ENCODE measurements at places on chromosomes 16 and 17. TPM values are rescaled to one million over a fixed set of nuclear protein-coding genes. Genes with fewer than 3 reads are reported as not detected.

DNA sequence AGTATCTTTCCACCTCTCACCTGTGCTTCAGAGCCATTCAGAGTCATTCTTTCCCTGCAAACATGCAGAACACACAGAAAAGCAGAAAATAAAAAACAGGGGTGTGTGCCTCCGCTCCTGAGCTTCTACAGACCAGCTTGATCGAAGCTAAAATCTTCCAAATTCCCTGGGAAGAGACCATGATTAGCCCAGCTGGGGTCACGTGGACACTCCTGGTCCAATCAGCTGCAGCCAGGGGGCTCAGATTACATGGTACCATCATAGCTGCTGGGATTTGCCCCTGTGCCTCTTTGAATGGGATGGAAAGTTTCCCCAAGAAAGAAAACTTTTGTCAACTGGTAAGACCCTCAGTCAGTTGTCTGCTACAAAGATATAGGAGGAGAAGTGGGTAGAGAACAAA is 159.9 kb downstream of the TMEM114 start:
- DNase-seq = no peak

DNA sequence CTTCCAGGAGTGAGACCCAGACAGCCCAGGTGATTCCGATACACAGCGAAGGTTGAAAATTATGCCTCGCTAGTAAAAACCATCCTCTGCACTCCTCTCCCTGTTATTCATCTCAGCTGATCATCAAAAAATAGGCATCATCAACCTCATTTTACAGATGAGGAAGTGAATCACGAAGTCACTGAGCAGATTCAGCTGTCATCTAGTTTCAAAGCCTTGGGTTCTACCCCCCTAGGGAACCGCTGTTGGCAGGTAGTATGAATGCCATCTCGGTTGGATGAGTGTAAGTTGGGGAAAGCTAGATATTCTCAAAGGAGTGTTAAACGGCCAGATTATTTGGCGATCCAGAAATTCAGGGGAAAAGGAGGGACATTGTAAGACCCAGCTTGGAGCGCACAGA is 2.0 kb downstream of the CRYM start:
- DNase-seq = no peak

DNA sequence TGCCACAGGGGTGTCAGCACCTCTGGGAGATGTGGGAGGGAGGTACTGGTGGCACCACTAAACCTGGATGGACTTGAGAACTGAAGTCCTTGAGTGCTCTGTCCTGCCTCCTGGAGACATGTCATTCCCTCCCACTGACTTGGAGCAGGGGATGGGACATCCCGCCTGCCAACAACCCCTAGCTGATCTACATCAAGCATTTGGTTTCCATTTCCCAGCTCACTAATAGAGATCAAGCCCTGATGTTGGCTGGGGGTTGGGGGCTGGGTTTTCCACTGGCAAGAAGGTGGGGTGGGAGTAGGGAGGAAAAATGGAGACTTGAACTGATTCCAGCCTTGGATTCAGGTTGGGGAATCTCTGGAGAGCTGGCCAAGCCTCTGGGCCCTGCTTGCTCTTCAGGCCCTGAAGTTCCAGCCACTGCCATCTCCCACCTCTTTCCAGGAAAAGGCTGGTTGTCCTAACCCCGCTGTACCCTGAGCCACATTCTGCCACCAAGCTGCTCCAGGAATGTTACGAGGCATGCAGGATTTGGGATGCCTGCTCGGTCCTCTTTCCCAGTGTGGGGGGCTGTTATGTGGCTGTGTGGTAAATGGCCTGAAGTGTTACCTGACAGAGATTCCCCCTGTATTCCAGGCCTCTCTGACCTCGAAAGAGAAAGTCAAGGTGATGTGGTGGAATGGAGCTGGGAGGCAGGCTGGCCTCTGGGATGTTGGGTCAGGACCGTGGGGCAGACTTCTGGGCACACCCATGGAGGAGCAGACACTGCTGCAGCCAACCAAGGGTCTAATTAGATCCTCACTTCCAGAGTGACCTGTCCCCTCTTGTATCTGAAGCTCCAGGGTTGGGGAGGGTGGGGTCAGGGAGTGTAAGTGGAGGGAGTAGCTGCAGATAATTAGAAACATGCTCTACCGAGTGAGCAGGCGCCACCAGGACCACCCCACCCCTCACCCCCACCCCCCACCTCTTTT is 16.7 kb downstream of the IGFBP4 start:
- no peak for DNase-seq

- no peak for DNase-seq
Measured at GRCh38 chr17:77565166-77565565, 393.3 kb upstream of the TNRC6C start.

DNA sequence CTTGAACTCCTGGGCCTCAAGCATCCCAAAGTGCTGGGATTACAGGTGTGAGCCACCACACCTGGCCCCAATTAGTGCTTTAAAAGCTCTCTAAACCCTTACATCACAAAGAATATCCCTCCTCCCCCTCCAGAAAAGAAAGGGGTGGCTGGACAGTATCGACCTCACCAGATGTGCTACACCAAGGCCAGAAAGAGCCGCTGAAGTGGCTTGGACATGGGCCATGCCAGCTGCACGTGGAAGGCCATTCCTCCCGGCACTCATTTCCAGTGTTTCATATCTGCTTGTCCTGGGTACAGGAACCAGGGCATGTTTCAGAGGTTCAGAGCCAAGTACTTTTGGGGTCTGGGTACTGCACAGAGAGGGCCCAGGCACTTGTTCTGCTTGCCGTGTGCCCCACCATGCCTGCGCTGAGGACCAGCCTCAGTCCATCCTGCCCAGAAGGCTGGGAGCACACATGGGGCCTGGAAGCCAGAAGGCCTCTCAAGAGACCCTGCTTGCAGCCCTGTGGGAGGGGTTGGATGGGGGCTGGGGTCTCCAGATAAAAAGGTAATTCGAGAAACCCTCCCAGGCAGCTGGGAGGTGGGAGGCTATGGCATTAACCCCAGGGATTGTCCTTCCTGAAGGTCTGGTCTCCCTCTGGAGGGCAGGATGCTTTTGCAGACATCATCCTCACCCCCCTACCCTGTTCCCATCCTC is 3.5 kb upstream of the SRRM2 start:
- DNase-seq = no peak

SOX15 gene
- polyA plus RNA-seq = not detected

DNA sequence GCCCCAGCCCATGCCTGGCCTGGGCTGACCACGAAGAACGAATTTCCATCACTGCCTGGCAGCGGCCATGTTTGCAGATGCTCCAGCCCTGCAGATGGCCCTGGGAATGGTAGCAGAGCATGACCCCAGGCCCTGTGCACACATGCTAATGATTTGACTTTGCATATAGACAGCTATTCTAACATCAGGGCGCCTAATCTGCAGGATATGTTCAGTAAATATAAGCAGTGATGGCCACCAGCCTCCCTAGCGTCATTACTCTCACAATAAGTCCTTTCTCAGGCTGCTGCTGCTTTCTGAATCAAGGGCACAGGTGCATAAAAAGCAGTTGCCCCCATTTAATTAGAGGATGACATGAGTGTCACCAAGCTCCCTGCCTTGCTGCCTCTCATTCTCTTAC is 24.2 kb downstream of the DNAH9 start:
- DNase-seq = no peak

DNA sequence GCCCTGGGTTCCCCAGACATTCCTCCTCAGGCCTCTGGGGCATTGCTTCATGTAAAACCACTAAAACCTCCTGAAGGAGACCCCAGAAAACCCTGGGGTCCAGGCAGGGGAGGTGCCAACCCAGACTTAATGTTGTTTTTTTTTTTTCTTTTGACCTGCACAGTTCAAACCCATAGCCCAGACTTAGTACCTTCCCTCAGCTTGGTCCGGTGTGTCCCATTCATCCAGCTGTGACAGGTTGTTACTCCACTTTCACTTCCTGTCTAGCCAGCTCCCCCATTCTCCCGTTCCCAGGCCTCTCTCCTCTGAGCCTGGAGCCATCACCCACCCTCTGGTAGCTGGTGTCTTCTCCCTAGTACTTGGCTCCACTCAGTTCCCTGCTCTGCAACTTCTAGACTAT is 4.8 kb downstream of the CDR2L start:
- peak; percentile 56 for DNase-seq

ZNF821 gene
- polyA plus RNA-seq = 12.1 TPM

GNAO1 gene
- polyA plus RNA-seq = 0.81 TPM

DNA sequence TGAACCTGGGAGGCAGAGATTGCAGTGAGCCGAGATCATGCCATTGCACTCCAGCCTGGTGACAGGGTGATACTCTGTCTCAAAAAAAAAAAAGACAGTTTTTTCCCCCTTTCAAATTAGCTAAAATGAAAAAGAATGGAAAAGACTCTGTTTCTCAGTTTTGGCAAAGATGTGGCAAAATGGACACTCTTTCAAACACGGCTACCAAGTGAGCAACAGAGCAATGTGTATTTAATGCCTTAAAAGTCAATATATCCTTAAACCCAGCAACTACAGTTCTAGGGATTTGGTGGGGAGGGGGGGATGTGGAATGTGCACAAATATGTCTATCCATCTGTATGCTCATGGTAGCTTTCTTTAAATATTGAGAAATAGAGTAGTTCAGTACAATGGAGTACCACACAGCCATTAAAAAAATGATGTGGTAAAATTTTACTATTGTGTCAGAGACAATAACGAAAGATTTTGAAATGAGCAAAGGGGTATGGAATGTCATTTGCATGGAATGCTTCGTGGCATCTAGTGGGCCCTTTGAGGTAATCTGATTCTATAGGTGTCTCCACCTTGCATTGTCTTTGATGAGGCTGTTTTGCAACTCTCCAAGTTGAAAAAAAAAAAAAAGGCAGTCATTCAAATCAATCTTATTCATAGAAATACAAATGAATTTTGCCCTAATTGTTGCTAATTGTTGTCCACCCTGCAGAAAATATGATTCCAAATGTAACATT is 108.1 kb downstream of the AXIN2 start:
- DNase-seq = no peak

- no peak for DNase-seq
Measured at GRCh38 chr16:79393564-79393963, 207.0 kb downstream of the MAF start.

DNA sequence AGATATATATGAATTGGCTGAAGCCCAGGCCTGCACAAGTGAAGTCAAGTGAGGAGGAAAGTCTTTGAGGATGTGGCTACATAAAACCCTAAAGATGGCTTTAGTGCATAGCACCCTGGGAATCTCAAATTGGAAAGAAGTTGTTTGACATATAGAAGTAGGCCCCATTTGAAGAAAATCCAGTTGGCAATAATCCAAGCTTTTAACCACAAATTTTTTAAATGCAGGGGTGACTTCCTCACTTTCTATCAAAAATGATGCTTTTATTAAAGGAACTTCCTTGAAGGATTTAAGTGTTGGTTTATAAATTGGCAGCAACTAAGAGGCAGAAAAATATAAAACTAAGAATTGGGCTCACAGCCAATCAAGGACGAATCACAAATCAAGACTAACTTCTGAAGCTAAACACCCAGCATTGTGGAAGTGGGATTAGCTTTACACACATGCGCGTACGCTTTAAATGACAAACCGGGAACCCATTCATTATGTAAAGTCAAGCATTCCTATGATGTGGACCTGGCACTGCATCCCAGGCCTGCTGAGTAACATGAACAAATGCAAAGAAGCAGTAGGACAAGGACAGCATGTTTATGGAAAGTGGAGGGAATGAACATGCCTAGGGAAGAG is 63.3 kb downstream of the NOG start:
- DNase-seq = no peak

CRISPLD2 gene
- 5.1 TPM for polyA plus RNA-seq

DNA sequence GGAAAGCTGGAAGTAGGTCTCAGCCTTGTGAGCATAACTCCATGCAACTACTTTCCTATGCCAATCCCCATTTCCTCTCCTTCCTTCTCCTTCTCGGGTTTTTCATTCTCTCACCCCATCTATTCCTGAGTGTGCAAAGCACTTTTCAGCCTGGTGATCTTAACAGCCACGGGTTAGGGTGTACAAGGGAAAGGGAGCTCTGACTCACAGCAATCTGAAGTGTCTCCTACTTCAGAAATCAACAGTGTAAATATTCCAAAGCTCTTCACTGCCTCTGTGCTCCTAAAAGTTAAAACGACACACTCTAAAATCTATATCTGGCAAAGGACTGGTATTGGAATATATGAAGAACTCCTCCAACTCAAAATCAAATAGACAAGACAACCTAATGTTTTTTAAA is 268.0 kb upstream of the IRX3 start:
- DNase-seq = no peak

CDRT15L2 gene
- polyA plus RNA-seq = not detected

HSD17B2 gene
- polyA plus RNA-seq = 250 TPM

- peak; percentile 96 for DNase-seq
Measured at GRCh38 chr17:78272181-78272913, 40.9 kb downstream of the TMEM235 start.

- no peak for DNase-seq
Measured at GRCh38 chr17:28720247-28720996, 637 bp downstream of the RPL23A start.

- DNase-seq = no peak
Measured at GRCh38 chr17:1946021-1946932, 78.9 kb downstream of the RTN4RL1 start.

DNA sequence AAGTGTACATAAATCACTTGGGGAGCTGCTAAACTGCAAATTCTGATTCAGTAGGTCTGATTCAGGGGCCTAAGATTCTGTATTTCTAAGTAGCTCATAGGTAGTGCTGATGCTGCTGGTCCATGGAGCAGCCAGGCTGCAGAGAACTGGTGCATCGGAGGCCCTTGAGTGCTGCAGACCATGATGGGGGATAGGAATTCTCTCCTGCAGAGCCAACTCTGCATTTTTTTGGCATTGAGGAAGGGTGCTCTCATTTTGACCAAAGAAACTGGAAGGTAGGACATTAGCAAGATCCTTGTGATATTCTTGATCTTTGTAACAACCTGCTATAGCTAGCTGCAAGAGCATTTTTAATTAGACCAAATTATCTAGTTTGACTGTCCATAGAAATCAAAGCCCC is 4.7 kb downstream of the HOXB2 start:
- no peak for DNase-seq

- no peak for DNase-seq
Measured at GRCh38 chr17:55478971-55479370, 32.3 kb downstream of the SMIM36 start.

MEIOB gene
- polyA plus RNA-seq = not detected

SERPINF2 gene
- 29.9 TPM for polyA plus RNA-seq

ARL5C gene
- polyA plus RNA-seq = not detected

DNA sequence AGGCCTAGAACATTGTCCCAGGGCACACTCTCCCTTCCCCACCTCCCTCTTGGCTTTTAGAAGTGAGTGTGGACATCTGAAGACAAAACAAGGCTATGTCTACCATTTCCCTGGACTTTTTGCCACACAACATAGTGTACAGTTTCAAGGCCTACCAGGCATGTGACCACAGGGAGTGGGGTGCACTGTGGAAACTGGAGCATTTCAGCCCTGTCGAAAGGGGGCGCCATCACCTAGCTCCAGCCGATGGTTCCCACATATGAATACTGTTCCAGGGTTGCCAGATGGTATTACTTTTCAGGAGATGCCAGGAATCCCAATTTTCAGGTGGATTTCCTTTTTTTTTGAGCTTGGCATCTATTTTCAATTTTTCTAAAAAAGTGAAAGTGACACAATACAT is 140.7 kb downstream of the KATNIP start:
- DNase-seq = peak; percentile 62

GRCh38 chr17:75552425-75553294 is 27.2 kb downstream of the LLGL2 start:
- DNase-seq = no peak

ZNF319 gene
- 4.0 TPM for polyA plus RNA-seq

PRSS53 gene
- polyA plus RNA-seq = 1.2 TPM

Data from small intestine (tissue), 16 donors.